ENCODE measurements at places on chromosomes 6 and 20.

- no peak overlapping the region for H3K4me3 ChIP-seq
- no peaks in the 10 kb centered on the region for H3K27me3 ChIP-seq
- no peak overlapping the region for H3K27ac ChIP-seq
- DNase-seq, result peak; percentile 52
- H3K36me3 ChIP-seq, result no peaks in the 10 kb centered on the region
These were observed 201.0 kb upstream of the CEP162 start for GRCh38 chr6:84428300-84428907.

DNA sequence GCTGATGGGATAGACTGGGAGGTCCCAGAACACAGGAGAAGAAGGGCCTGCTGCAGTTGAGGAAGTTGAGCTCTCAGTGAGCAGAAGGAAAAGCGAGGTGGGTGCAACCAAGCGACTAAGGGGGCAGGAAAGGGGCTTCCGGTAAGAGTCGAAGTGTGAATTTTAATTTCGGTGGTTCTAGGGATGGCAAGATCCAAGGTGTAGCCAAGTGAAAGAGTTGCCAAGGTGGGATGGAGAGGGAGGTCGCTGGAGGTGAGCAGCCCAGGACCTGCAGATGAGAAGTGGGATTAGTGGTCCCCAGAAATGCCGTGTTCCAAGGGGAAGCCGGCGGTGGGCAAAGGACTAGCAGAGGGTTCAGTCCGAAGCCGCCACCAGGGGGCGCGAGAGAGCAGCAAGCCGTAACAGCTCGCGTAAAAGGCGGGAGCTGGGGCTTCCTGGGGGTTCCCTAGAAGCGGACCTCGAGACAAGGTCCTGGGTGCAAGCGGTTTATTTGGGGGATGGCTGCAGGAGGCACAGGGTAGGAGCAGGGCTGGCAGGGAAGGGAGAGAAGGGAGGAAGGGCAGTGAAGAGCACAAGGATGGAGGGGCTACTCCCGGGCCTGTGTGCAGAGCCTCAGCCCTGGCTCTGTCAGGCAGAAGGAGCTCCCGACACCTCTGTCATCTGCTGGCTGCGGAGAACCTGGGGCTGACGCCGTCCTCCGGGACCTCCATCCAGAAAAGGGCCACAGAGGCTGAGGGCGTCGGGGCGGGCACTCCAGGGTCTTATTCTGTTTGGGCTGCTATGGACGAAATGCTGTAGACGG, 103.6 kb downstream of the PAX1 start:
- peak; percentile 76 for DNase-seq
- no peak overlapping the region for H3K27ac ChIP-seq
- no peaks in the 10 kb centered on the region for H3K36me3 ChIP-seq
- H3K4me1 ChIP-seq, result no peaks in the 10 kb centered on the region
- no peak overlapping the region for H3K4me3 ChIP-seq

- no peak overlapping the region for H3K27ac ChIP-seq
- no peak for DNase-seq
- no peaks in the 10 kb centered on the region for H3K4me1 ChIP-seq
- no peaks in the 10 kb centered on the region for H3K27me3 ChIP-seq
- H3K36me3 ChIP-seq, result no peaks in the 10 kb centered on the region
- H3K4me3 ChIP-seq, result no peak overlapping the region
These were observed 55.1 kb upstream of the FBXL4 start for GRCh38 chr6:99002831-99003230.

- H3K4me1 ChIP-seq, result no peaks in the 10 kb centered on the region
- H3K27ac ChIP-seq, result no peak overlapping the region
- DNase-seq, result no peak
- no peaks in the 10 kb centered on the region for H3K36me3 ChIP-seq
These were observed 369.3 kb downstream of the ZFAND3 start for GRCh38 chr6:38188677-38189335.

GRCh38 chr20:10225439-10226060, 6.9 kb downstream of the SNAP25 start:
- no peak overlapping the region for H3K27ac ChIP-seq
- no peaks in the 10 kb centered on the region for H3K36me3 ChIP-seq
- no peak for DNase-seq
- no peaks in the 10 kb centered on the region for H3K4me1 ChIP-seq

DNA sequence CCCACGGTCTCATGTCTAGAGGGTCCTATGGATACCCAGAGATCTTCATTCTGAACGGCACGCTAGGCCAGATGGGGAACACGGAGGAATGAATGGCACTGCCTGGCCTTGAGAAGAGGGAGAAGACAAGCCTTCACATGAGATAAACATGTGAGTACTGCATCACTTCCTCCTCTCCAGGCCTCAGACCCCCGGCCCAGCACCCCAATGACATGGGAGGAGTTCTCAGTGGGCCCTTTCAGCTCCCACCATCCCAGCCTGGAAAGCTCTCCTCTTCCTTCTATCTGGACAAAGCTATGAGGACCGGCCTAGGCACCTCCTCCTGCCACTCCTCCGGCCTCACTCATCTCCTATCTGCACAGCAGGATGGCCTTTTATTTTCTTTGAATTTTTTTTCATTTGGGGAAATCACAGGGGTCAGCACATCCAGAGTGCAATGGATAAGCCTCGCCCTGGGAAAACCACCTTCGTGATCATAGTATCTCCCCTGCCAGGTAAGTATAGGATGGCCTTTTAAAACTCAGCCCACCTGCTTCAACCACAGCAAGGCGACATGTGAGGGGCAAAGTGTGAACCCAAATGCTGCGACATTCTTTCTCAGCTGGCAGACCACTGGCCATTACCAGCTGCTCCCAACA, 39.2 kb upstream of the CDKN1A start:
- H3K27ac ChIP-seq, result no peak overlapping the region
- peaks cover 12% of the 10 kb centered on the region for H3K4me1 ChIP-seq
- no peak overlapping the region for H3K4me3 ChIP-seq

DNA sequence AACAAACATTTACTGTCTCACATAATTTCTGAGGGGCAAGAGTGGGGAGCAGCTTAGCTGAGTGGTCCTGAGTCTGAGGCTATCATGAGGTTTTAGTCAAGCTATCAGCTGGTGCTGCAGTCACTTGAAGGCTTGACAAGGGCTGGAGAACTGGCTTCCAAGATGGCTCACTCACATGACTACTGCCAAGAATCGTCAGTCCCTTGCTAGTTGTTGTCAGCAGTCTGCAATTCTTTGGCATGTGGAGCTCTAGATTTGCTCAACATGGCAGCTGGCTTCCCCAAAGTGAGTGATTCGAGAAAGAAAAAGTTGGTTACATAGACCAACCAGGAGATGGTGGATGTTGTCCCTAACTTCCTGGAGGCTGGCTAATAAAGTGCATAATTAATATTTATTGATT, 2.8 kb upstream of the LRRC1 start:
- peaks cover 10% of the 10 kb centered on the region for H3K4me1 ChIP-seq
- DNase-seq, result no peak
- H3K27ac ChIP-seq, result no peak overlapping the region

All from heart left ventricle (tissue), 16 donors.